GM13976 (cell line): ENCODE measurements at places on chromosomes 7 and 10.

GRCh38 chr10:73644015-73644743 is 2.9 kb upstream of the MYOZ1 start:
- peak; percentile 78 for DNase-seq

GRCh38 chr10:104089621-104090020 is 3.9 kb upstream of the COL17A1 start:
- no peak for DNase-seq

GRCh38 chr7:17342756-17343155 is 44.3 kb downstream of the AHR start:
- no peak for DNase-seq

DNA sequence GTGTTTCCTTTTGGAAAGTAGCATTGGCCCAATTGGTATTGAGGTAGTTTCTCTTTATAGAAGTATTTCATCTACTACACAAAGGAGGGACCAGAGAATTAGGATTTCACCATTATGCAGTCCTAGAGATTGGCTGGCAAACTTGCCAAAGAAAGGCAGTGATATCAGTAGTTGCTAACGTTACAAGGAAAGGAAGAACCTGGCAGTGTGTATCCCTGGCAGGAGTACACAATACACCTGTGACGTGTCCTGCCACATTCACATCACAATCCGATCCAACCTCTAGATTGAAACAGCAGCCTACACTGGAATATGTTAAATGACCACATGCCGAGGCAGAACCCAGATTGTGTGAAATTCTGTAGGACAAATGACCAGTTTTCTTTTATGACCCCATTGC is 81.7 kb downstream of the CACNB2 start:
- no peak for DNase-seq

DNA sequence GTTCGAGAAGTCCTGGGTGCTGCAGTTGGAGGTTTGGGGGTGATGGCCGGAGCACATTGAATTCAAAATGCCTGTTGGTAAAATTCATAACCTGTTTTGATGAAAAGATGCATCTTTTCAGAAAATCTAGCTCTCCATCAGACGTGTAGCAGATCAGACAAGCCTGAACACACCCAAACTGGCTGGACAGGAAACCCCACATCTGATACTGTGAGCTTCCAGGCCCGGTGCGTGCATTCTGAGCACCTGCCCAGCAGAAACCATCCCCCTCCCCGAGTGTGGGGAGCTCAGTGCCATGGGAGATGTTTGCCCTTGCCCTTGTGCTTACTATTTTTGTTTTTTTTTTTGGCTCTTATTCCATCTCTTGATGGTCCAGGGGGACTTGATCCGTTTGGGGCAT is 417.1 kb downstream of the TCERG1L start:
- DNase-seq = no peak

- DNase-seq = peak; percentile 32
Measured at GRCh38 chr10:95655571-95656290, 780 bp downstream of the ALDH18A1 start.

DNA sequence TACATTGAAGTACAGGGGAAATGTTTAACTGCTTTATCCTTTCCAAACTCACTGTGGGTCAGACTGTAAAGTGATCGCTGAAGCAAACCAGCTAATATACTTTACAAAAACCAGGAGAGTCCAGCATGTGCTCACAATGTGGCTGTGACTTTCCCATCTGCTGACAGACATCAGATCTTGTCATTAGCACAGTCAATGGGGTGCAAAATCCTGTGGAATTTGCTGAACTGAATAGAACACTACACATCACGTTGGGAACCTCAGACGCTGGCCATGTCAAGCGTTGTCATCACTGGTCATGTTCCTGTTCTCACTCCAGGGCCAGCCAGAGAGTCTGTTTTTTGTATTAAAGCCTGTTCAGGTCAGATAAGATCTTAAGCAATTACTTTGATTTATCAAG is 83.4 kb downstream of the AGMO start:
- no peak for DNase-seq

- no peak for DNase-seq
Measured at GRCh38 chr10:34824870-34825269, 9.8 kb upstream of the PARD3 start.
